Pancreas (tissue), 10 donors: ENCODE measurements at places on chromosomes 4 and X. TPM values are rescaled to one million over a fixed set of nuclear protein-coding genes. Genes with fewer than 3 reads are reported as not detected.

DNA sequence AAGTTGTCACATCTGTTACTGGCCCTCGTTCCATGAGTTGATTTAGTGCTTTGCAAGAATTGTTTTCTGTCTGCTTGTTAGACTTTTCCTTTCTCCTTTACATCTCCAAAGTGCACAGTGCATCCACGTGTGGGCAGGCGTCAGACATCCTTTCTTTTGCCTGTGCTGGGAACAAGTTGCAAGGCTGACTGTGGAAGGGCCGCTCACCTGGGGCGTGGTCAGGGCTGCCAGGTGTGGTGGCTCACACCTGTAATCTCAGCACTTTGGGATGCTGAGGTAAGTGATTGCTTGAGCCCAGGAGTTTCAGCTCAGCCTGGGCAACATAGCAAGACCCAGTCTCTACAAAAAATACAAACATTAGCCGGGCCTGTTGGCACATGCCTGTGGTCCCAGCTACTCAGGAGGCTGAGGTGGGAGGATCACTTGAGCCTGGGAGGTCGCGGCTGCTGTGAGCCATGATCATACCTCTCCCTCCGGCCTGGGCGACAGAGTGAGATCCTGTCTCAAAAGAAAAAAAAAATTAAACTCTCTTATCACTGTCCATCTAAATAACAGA lies 46.2 kb downstream of the RGS12 start:
- DNase-seq: no peak

GRCh38 chr4:140628016-140628415 lies 59.3 kb upstream of the UCP1 start:
- no peak for DNase-seq

DNA sequence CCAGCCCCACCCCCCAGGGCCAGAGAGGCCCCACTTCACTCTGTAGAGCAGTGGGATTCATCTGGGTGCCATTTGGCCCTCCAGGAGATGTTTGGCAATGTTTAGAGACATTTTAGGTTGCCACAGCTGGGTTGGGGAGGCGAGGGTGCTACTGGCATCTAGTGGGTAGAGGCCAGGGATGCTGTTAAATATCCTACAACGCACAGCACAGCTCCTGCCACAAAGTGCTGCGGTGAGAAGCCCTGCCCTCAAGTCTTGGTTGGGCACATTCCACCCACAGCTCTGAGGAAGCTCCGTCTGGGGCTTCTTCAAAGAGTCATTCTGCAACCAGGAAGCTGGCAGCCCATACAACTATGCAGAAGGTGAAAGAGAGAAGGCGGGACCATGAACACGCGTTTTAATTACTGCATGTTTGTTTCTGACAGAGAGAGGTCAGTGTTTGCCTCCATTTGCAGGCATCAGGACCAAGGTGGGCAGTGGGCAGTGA lies 48.1 kb upstream of the FAM9C start:
- DNase-seq: no peak

Gene PWWP3B
- 4.0 TPM for total RNA-seq

Gene HMX1
- total RNA-seq: not detected

Gene SUPT20HL1
- total RNA-seq: not detected
